Activated naive CD4-positive, alpha-beta T cell treated with Interleukin-2 at 50 U/mL for 16 hours (primary cell): ENCODE measurements at places on chromosomes 3 and 15.

DNA sequence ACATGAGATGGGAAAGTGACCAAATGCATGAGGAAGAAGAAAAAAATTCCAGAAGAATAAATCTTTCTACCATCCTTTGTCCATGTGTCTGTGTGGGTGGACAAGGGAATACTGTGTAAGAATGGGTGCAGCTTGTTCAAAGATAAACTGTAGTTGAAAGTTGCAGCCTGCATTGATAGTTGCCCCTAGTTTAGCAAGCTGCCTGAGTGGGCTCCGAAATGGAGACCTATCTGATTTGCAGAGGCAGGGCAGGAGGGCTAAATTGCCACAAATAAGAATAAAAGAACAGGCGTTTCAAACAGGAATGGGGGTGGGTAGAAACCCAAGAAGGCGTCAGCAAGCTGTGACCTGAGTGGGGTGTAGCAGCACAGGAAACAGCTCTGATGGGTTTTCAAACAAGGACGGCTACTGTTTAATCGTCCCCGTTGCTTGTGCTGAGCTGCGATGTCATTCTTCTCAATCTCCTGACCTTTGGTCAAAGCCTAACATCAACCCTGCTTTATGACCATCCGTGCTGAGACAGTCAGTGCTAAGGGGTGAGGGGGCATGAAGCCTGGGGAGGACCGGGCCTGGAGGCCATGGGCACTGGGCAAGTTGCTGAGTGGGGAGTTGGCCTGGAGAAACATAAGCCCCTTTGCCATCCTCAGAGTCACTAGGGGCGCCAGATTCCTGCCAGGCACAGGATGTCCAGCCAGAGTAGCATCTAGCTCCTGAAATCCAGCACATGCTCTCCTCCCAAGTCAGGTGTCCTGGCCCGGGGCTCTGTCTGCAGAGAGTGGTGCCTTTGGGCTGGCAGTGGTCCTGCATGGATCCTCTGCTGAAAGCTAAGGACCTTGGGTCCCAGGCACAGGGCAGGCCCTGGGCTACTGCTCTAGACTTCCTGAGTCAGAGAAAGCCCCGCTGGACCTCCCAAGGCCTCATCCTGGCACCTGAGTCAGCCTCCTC is 19.2 kb upstream of the C15orf39 start:
- no peak for DNase-seq

DNA sequence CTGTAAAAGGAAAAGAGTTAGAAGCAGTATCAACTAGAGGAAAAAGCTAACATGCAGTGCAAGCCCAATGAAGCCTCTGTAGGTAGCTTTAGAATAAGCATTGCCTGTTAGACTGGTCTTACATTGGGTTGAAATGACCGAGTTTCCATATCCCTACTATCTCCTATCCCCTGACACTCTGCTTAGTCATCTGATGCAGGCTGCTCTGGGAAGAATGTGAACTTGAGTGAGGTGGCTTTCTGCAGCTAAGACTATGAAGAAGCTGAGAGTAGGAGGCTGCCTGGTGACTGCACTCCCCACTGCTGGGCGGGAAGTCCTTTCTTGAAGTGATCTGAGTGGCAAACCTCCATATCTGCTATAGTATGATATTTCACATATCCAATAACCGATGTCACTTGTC is 64.7 kb downstream of the OXSM start:
- no peak for DNase-seq

DNA sequence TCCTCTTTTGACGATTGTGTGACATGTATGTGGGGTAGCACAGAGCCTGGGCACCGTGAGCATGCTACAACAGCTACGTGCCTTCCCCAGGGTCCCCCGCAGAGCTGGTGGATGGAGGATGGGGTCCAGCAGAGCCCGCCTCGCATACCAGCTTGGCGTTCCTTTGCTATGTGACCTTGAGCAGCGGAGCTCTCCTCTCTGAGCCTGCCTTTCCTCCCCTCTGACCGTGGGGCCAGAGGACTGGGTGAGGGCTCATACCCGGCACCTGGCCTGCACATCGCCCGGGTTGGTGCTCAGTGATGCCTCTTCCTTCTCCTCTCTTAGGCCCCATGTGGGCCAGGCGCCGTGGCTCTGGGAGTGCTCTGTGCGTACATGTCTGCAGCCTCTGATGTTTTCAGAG is 73.4 kb downstream of the FBLN2 start:
- no peak for DNase-seq

- DNase-seq: peak; percentile 71
Measured at GRCh38 chr3:13495921-13496723, 16.0 kb downstream of the HDAC11 start.

- DNase-seq: no peak
Measured at GRCh38 chr3:105622169-105622568, 246.6 kb downstream of the CBLB start.

DNA sequence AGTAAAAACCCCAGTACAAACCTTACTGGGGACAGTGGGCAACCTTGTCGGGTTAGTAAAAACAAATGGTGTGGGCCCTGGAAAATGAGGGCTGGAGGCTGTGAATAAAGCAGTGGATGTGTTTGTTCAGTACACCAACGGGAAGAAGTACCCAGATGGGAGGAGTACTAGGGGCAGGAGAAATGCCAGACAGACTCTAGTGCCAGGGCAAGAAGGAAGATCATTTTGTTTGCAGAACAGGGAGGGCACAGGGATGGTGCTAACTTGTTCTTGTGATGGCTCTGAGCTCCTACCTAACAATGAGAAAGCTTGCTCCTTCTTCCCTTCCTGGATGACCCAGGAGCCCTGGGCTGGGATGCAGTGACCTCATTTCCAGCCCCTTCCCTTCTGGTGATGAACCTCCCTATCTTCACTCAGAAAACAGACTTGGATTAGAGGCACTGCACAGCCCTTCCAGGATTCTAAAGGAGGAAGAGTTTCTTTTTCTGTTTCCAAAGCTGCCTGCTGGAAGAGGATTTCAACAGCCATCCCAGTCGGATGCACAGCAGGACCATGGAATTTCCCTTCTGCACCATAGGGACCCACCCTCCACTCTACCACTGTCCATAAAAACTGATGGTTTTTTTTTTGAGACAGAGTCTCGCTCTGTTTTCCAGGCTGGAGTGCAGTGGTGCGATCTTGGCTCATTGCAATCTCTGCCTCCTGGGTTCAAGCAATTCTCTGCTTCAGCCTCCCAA is 6.1 kb downstream of the RASSF1 start:
- no peak for DNase-seq

DNA sequence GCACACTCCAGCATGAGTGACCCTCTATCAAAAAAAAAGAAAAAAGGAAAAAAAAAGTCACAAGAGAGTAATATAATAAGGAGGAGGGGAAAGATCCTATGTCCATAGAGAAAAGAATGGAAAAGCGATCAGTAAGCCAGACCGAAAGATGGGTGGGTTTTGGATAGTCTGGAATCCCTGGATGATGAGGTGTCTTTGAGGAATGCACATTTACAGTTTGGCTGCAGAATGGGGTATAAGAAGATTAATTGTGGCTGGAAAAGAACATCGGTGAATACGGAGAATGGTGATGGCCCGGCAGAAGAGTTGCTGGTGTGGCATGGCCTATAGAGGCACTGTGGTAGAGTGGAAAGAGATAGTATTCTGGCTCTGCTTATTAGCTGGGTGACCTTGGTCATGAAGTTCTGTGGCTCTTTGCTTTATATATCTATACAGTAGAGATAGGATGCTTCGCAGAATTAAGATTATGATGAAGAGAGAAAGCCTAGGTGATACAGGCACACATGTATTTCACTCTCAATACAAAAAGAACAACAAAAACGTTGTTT is 187.9 kb downstream of the AKAP13 start:
- DNase-seq: no peak

- DNase-seq: no peak
Measured at GRCh38 chr3:134437211-134437752, 48.5 kb downstream of the ANAPC13 start.

DNA sequence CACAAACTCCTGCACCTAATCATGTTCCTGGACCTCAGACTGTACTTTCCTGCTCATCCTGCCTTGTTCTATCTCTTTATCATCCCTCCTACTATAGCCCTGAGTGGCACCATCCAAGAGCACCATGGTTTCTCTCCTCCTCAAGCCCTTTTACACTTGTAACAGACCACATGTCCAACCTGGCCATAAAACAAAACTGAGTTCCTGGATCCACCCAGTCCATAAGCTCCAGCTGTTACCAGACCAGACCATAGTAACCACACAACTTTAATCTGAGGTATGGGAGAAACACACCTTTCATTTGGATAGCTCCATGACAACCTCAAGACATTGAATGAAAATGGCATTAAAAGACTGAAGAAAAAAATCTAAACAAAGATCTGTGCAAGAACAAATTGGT is 9.1 kb downstream of the TM4SF18 start:
- DNase-seq: no peak

DNA sequence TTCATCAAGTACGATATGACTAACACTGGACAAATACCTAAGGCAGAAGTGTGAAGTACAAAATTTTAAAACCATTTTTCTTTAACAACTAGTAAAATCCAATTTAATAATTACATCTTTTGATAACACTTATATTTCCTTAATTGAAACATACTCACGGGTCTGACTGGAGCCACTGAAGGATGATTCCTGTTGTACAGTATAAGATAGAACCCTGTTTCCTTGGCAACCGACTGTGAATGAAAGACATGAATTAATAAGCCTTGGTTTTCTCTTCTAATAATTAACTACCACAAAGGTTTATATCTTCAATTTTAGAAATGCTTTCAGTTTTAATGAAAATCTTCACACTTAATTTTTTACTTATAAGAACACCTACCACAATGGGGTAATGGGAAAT is 19.4 kb downstream of the DHX36 start:
- no peak for DNase-seq
